ENCODE measurements at places on chromosomes 13 and 19.

DNA sequence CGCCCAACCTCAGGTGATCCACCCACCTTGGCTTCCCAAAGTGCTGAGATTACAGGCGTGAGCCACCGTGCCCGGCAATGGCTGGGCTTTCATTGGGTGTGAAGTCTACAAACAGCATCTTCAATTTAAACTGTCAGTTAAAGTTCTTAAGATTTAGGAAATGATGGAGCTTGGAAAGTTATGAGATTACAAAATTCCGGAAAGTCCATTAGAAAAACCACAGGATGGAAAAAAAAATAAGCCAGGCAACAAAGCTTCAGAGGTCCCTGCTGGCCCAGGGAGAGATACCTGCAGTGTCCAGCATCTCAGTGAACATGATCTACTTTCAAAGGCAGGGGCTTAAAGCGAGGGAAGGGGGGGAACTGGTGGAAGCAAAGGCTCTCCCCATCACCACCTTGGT lies 4.6 kb upstream of the ZNF587B start:
- DNase-seq = no peak

- no peak for DNase-seq
These were observed 52.0 kb upstream of the GTF2F2 start for GRCh38 chr13:45068036-45069001.

- DNase-seq = no peak
These were observed 747.2 kb downstream of the OLFM4 start for GRCh38 chr13:53775807-53776206.

- DNase-seq = no peak
These were observed 2.0 kb upstream of the GPR32 start for GRCh38 chr19:50768277-50768676.

DNA sequence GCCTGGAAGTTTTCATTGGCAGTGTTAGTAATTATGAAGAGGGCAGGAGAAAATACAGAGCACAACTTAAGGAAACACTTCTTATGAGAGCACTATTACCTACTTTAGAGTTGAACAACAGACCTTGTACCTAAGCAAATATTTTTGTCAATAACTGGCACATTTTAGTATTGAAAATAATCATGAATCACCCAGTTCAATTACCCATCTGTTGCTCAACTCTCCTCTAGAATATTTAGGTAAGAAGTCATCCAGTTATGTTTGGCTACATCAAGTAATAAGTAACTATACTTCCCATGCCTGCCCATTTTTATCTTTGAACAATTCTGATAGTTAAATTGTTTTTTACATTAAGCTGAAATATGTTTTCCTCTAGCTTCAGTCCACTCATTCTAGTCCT lies 893.4 kb downstream of the DIAPH3 start:
- no peak for DNase-seq

DNA sequence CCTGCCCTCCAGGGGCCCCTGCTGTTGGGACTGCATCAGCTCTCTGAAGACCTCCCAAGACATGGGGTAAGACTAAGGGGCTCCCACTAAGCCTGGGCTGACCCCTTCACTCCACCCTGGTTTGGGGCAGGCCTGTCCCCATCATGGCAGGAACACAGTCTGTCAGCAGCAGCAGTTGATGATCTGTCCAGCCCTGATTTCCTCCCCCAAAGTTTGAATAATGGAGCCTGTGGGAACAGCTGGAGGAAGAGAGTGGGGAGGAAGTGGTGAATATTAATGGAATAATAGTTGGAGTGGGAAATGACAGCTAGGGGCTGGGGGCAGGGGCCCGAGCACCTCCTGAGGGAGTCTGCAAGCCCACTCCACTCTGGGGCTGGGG lies 1.3 kb upstream of the B3GNT8 start:
- DNase-seq = no peak

DNA sequence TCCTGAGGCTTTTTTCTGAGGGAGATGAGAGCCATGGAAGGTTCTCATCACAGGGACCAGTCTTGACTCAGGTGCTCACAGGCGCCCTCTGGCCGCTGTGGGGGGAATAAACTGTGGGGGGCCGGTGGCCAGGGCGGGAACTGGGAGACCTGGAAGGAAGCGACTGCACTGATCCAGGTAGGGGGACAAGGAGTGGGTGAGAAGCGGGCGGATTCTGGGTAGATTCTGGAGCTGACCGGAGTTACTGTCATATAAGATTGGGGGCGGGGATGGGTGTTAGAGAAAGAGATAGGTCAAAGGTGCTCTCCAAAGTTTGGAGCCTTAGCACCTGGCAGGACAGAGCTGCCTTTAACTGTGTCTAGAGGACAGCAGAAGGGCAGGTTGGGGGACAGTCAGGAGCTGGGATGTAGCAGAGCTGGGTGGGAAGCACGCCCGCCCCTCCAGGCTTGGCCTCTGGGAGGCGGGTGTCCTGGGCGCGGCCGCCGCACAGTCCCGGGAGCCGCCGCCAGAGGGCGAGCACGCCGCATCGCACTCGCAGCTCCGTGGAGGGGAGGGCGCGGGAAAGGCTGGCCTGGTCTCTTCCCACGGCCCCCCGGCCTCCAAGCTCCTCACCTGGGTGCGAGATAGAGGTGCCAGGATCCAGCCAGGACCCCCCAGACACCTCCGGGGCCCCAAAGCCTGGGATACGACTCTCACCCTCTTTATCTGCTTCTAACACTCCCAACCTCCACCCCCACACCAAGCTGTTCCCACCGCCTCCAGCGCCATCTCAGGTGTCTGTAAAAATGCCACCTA lies 4.2 kb upstream of the DAND5 start:
- DNase-seq = peak; percentile 64

GRCh38 chr19:30551271-30551670 lies 179.1 kb downstream of the ZNF536 start:
- no peak for DNase-seq

DNA sequence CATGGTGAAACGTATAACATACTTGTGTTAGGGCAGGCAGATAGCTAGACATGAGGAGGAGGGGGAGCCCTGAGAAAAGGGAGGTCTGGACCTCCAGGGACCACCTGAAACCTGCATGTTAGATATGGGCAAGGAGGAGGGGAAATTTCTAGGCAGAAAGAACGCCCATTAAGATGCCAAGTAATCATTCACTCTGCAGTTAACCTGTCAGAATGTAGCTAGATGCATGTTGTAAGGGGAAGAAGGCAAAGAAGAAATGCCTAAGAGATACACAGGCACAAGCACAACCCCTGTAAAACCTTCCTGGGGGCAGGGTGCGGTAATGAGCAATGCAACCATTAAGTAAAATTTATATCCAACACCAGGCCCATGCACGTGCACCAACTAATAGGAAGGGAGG lies 1055.3 kb upstream of the SPRY2 start:
- no peak for DNase-seq

DNA sequence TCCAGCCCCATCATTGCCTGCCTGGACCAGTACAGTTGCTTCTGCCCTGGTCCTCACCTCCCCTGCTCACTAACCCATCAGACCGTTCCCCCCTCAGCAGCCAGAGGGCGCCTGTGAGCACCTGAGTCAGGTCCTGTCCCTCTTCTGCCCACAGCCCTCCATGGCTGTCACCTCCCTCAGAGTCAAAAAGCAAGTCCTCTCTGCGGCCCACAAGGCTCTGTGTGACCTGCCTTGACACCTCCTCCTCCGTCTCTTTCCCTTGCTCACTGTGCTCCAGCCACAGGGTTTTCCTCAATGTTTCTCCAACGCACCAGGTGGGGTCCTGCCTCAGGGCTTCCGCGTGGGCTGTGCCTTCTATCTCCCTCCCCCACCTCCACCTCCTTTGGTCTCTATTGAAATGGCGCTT lies 29.4 kb upstream of the PTPRS start:
- peak; percentile 35 for DNase-seq

DNA sequence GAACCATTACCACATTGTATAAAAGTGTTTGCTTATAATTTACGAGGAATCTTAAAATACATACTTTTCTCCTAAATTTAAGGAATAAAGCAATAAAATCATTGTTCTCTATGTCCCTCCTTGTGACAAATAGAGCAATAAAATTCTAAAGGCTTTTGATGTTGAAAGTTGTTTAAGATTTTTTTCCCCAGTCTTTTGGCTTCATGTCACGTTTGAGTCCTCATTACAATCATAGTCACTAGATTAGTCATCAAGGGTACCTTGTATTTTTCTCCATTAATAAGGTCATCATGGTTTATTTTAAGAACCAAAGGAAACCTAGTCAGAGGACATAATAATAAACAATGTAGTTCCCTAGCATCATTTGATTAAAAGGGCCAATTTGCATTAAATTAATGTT lies 3.2 kb downstream of the WBP4 start:
- no peak for DNase-seq

DNA sequence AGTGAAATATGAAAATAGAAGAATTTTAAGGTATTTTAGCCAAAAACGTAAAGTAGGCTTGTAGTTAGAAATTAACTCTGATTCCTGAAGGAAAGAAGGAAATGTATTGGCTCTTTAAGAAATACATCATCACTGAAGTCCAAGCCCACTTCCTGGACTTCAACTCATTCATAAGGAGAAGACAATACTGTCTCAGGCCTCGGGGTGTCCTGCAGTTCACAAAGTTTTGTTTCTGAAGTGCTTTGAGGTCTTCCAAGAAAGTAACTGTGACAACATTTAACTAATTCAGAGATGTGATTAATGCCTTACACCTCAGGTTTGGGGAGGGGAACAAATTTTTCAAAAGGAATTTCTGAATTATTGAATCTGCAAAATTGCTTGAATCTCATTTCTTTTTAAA lies 65.8 kb upstream of the STARD13 start:
- DNase-seq = peak; percentile 62

DNA sequence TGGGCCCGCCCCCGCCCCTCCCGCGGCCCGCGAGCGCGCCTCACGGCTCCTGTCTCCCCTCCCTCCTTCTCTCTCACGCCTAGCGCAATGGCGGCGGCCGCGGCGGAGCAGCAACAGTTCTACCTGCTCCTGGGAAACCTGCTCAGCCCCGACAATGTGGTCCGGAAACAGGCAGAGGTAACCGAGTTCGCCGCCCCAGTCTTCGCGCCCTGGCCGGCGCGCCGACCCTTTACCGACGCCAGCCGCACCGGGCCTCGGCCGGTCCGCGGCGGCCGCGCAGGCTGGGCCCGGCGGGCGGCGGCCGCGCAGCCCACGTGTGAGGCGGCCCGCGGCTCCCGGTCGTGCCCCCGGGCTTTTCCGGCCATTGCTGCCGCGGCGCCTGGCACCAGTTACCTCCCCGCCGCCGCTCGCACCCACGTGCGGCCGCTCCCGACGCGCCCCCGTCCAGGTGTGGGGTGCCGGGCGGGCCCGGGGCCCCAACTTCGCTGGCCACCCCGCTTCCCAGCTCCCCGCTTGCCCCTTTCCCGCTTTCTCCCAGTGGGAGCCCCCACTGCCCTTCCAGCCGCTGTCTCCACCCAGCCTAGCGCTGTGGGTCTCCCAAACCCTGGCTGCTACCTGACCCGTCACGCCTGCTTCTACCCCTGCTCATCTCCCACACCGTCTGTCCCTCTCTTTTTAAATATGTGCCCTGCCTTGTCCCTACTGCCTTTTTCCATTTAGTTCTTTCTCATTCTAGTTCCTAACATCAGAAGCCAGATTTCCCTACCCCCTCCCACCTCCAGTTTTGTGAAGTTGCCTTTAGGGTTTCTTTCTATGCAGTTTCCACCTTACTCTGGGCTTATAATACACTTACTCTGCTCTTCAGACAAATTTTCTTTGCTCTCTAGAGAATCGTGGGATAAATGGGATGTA lies 23.4 kb downstream of the IPO5 start:
- DNase-seq = no peak

GRCh38 chr13:61692691-61693090 lies 277.0 kb upstream of the PCDH20 start:
- no peak for DNase-seq

GRCh38 chr13:91302111-91302510 lies 45.4 kb upstream of the MIR17HG start:
- no peak for DNase-seq

- no peak for DNase-seq
These were observed 14.7 kb downstream of the B3GLCT start for GRCh38 chr13:31214435-31214834.

DNA sequence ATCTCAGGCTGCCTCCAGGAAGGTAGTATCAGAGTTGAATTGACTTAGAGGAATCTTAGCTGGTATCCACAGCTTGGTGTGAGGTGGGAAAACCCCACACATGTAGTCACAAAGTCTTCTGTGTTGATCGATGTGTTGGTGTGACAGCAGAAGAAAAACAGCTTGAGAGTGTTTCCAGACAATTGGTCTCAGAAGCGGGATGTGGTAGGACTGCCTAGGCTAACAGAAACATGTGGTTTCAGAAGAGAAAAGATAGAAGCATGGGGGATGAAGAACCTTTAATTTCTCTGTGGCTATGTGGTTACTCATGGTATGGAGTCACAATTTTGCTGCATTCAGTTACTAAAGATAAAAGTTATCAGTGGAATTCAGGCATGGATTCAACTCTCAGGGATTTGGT lies 134.7 kb upstream of the SLITRK5 start:
- no peak for DNase-seq

- no peak for DNase-seq
These were observed 545.8 kb downstream of the LIG4 start for GRCh38 chr13:107669391-107669993.

DNA sequence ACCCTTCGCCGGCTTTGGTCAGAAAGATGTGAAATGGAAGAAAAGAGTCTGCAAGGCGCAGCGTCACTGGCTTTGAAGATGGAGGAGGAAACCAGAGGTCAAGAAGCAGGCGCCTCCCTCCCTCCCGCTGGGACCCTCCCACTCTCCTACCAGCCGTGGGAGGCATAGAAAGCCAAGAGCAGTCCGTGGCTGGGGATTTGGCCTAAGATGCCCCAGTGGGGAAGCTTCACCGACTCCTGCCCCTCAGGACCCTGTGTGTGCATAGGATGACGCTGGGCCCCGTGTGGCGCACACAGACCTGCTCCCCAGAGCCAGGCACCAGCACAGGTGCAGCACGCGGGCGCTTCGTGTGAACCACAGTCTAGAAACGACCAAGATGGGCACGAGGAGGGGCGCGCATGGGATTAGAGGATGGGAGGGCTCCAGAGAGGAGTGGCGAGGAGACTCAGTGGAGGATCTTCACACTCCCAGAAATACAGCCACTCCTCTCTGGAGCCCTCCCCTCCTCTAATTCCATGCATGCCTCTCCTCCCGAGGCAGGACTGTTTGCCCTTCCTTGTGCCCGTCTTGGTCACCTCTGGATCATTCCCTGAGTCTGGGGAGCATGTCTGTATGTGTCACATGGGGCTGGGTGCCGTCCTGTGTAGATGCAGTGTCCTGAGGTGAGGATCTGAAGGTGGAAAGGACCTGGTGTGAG lies 194.3 kb downstream of the TEX29 start:
- DNase-seq = no peak

DNA sequence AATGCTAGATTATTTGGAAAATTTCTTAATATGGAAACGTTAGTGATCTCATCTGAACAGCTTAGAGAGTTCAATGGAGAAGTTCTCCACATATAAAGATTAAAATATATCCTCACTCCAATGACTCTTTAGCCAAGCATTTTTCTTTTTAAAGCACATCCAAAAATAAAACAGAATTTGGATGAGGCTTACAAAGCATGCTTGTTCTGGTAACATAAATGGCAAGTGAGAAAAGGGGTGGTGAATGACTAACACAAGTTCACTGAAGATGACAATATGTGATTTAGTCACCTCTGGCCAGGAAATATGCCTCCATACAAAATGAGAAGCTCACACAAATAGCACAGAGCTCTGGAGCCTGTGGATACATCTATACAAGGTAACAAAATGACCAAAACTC lies 253.0 kb downstream of the PCDH20 start:
- DNase-seq = no peak
